ENCODE measurements at places on chromosomes 16 and 17.

GRCh38 chr16:81626181-81626674 is 152.9 kb upstream of the PLCG2 start:
- DNase-seq: peak; percentile 75

DNA sequence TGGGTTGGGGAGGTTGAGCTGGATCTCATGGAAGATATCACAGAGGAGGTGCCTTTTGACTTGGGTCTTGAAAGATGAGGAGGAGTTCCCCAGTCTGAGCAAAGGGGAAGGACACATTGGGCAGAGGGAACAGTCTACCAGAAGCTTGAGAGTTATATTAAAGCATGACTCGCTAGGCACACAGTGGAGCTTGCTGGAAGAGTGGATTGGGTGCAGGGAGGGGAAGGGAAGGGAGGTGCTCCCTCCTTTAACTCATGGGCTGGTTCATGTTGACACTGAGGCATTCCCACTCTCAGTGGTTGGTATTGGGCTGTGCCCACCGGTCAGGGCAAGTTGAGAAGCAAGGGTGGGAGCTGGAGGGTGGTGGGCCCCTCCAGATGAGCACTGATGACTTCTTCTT is 5.9 kb downstream of the TMEM98 start:
- no peak for DNase-seq

GRCh38 chr16:57663436-57663835 is 4.7 kb upstream of the ADGRG3 start:
- no peak for DNase-seq

DNA sequence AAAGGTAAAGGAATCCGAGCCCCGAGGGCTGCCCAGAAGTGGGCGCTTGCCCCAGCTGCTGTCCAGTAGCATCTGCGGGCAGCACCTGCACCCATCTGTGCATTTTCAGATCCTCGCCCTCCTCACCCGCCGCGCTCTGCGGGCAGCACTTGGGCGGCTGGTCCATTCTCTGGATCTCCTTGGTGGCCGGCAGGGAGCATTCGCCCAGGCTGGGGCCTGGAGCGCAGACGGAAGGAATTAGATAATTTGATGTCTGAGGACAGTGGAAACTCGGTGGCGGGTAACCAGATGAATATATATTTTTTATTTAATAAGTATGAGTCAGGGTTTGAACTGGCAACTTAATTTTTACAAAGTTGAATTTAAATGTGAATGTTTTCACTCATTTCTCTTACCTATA is 88.5 kb downstream of the NPIPB11 start:
- DNase-seq: no peak

DNA sequence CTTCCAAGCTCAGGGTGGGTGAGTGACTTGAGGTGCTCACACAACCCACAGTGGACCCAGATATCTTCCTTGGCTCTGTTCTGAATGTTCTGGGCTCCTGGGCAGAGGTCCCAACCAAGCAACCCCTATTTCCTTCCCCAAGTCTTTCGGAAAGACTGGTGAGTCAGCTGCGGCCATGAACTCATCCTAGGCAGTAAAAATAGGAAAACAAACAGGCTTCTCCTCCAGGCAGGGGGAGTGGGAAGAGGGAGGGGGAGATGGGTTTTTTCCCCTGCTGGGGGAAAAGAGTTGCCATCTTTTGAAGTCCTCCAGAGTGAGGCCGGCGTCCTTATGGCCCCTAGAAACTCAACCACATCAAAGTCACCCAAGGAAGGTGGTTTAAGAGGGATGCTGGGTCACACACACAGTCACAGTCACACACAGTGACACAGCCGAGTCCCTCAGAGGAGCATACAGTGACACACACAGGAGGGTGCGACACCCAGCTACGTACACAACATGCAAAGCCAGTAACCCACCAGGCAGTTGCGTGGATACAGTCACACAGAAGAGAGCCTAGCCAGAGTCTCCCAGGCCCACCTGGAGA is 16.0 kb upstream of the DLX4 start:
- DNase-seq: no peak

- no peak for DNase-seq
Observed at GRCh38 chr16:2687531-2688308, 5.4 kb downstream of the KCTD5 start.

DNA sequence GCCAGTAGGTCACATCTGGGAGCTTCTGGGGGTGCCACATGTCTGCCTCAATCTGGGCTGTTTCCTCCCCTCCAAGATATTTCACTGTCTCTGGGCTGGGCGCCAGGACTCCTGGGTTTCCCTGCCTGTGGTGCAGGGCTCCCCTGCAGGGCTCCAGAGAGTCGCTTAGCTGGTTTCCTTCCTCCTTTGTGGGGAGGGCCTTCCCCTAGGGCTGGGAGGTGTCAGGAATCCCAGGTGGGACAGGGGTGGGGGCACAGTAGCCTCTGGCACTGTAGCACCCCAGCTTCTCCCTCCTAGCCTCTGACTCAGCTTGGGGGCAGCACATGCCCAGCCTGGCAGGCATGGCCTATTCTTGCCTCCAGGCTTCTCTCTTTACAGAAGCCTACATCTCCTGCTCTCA is 2.6 kb downstream of the RARA start:
- no peak for DNase-seq

DNA sequence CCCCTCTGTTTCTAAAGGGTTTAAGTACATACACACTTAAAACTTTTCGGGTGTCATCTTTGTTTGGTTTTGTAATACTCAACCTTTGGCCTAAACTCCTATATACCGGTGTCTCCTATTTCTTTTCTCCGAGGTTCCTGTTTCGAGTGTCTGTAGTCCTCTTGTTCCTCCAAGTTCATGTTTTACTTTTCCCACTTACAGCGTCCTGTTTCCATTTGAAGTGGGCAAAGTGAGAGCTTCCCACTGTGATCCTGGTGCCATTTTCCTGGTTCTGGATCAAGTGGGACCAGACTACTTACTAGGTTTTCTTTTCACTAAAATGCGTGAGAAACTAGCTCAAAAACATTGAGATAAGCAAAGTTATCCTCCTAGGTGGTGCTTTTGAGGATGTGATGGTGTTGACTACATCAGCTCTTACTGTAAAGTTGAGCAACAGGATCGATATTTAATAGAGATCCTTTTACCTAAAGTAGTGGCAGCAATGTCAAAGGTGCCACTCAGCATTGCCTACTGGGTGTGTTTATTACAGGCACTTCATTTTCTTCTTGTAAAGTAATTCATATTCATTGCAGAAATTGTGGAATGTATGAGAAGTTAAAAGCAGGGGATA is 1.3 kb downstream of the PSMD3 start:
- no peak for DNase-seq

DNA sequence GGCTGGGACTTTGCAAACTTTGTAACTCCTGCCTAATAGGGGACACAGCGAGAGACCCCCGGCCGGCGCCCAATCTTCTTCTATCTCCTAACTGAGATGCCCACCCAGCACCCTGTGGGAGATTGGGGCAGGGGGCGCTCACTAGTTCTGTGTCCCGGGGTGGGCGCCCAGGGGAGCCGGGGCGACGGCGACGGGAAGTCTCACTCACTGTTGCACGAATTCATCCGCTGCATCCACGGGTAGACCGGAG is 3.9 kb upstream of the HOXB5 start:
- DNase-seq: no peak

GRCh38 chr17:81964081-81964849 is 3.3 kb upstream of the NOTUM start:
- no peak for DNase-seq

DNA sequence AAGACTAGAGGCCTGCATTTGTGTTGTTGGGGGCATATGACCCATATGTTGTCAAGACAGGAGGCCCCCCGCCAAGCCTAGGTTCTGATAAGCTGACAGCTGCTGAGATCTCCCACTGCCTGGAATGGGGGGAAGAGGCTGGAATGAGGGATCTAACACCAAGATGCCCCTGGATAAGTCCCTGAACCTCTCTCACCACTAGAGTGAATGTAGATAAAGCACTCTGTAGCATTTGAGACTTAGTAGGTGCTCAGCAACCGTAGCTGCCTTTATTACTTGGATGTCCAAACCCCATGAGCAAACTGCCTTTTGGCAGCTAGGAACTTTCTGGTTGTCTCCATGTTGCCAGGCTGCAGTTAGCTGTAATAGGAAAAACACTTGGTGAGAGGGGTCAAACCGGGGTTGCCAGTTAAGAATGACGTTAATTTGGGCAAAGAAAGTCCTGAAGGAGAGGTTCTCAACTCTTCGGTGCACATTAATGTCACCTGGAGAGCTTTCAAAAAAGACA is 4.4 kb upstream of the RASL10B start:
- no peak for DNase-seq

DNA sequence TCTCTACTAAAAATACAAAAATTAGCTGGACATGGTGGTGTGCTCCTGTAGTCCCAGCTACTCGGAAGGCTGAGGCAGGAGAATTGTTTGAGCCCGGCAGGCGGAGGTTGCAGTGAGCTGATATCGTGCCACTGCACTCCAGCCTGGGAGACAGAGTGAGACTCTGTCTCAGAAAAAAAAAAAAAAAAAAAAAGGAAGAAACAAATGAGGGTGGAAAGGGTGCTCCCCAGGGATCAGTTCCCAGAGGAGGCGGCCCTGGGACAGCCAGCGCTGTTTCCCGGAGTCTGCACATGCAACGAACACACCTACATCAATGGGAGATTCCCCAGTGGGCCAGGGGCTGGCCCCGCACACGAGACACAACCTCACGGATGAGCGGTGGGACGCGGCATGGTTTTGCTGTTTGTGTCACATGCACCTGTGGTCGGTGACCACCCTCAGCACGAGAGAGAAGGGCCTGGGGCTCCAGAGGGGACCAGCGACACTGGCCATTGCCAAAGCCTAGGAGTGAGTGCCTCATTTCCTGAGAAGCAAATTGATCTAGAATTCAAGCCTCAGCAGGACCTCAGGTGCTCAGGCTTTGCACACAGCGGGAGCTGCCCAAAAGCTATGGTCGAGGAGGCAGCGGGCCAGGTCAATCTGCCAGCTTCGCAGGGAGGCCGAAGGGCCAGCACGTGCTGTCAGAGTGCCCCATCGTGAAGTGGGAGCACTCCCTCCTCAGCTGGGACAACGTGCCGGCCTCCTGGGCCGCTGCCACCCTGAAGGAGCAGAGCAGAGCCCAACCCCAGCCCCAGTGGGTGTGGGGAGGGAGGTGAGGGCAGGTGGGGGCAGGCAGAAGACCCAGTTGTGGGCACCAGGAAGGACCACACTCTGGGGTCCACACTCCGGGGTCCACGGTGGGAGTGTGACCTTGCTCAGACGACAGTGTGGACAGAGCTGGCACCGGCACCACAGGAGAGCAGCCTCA is 13.8 kb upstream of the WDR45B start:
- no peak for DNase-seq

DNA sequence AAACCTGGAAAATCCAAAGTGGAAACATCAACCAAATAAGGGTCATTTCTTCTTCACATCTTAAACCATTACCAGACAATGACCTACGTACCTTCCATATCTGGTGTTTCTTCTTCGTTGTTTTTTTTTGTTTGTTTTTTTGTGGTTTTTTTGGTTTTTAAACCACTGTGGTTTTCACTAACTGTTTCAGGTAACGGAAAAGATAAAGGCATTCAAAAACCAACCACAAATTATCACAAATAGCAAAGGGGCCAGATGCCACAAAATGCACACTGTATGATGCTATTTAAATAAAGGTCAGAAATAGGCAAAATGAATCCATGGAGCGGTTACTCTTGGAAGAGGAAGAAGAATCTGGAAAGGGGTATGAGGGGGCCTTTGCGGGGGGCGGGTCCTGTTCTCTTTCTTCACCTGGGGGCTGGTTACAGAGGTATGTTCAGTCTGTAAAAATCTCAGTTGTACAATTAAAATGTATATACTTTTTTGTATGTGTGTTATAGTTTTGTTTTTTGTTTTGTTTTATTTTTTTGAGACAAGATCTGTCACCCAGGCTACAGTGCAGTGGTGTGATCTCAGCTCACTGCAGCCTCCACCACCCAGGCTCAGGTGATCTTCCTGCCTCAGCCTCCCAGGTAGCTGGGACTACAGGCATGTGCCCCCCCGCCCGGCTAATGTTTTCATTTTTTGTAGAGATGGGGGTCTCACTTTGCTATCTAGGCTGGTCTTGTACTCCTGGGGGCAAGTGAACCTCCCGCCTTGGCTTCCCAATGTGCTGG is 29.6 kb downstream of the LITAF start:
- DNase-seq: peak; percentile 74

- no peak for DNase-seq
Observed at GRCh38 chr17:32943206-32943605, 15.3 kb downstream of the TMEM98 start.

GRCh38 chr17:42917236-42917603 is 16.6 kb downstream of the G6PC1 start:
- DNase-seq: no peak

- DNase-seq: no peak
Observed at GRCh38 chr17:78589885-78590284, 12.7 kb upstream of the DNAH17 start.

DNA sequence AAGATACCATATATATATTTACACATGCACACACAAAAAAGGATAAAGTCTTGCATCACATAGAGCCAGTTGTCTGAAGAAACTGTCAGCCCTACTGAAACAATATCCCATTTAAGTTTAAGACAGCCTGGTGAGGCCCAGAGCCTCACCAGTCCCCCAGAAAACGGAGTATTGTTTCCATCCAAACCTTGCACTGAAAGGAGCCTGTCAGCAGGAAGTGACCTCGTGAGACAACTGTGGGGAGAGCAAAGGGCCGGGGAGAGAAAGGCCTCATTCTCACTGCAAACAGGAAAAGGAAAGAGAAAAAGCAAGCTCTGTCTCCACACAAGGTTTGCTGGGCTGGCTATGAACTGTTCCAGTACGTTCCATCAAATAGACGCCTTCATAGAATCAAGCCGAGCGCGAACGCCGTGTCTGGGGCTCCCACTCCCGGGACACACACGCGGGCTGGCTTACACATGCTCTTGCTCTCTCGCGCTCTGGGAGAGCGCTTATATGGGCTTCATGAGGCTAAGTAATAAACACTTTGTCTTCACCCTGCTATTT is 44.4 kb upstream of the ZFHX3 start:
- DNase-seq: no peak

DNA sequence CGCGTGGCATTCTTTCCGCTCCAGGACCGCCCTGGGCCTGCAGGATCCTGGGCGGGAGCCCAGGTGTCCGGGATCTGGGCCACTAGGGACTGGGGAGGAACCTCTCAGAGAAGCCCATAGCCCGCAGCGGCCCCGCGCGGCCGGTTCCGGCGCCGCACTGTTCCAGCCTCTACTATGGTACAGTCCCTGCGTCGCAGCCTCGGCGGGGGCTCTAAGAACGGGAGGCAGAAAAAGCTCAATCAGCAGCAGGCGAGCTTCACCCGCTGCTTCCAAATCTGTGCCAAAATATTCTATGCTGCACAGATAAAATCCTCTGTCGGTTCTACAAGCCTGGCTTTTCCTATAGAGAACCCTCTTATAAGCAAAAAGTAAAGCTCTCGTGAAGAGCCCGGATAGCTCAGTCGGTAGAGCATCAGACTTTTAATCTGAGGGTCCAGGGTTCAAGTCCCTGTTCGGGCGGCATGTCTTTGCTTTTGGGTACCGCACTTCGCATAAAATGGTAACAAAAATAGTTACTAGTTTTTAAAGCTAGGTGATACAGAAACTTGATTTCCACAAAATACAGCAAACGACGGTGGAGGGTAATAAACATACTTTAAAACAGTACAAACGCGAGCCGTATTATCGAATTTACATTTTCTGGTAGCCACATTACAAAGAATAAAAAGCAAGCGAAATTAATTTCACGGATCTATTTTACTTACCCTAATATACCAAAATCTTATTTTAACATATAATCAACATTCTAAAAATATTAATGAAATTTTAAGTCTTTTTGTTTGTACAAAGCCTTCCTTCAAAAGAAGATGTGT is 661 bp upstream of the ALOXE3 start:
- peak; percentile 95 for DNase-seq

Data from activated CD4-positive, alpha-beta T cell treated with anti-CD3 and anti-CD28 coated beads, Interleukin-2, amount 10 ng/mL, durations not matched to agents 24 days and 14 days (primary cell).